MG63 (cell line): ENCODE measurements at places on chromosomes 11 and 22. TPM values are rescaled to one million over a fixed set of nuclear protein-coding genes. Genes with fewer than 3 reads are reported as not detected.

PLA2G6 gene
- total RNA-seq: 2.7 and 3.1 TPM in 2 replicates

ALKBH3 gene
- total RNA-seq: 59.3 and 129 TPM in 2 replicates

TAF1D gene
- 92.0 and 171 TPM in 2 replicates for total RNA-seq

FAM83F gene
- total RNA-seq: not detected in 2 replicates

CCND1 gene
- 43.8 and 60.7 TPM in 2 replicates for total RNA-seq

CADM1 gene
- 34.4 and 49.3 TPM in 2 replicates for total RNA-seq

MEI1 gene
- total RNA-seq: not detected in 2 replicates

MN1 gene
- 1.4 and 1.9 TPM in 2 replicates for total RNA-seq

ABTB2 gene
- total RNA-seq: 1.7 and 2.6 TPM in 2 replicates

OR4A16 gene
- not detected in 2 replicates for total RNA-seq

F2 gene
- 0.46 TPM in 1 of 2 replicates, not detected in the other for total RNA-seq

C11orf91 gene
- total RNA-seq: not detected in 2 replicates

RIBC2 gene
- total RNA-seq: 0.56 TPM in 1 of 2 replicates, not detected in the other

MISFA gene
- total RNA-seq: not detected in 2 replicates

TEX54 gene
- total RNA-seq: not detected in 2 replicates

OR5AL1 gene
- not detected in 2 replicates for total RNA-seq

APOBEC3F gene
- total RNA-seq: 0.20 TPM in 1 of 2 replicates, not detected in the other

ADORA2A gene
- total RNA-seq: 0.16 and 2.0 TPM in 2 replicates

IL18 gene
- total RNA-seq: 73.8 and 92.8 TPM in 2 replicates

OR8G1 gene
- not detected in 2 replicates for total RNA-seq

PAMR1 gene
- not detected in 2 replicates for total RNA-seq

C11orf16 gene
- not detected in 2 replicates for total RNA-seq

OR52I1 gene
- total RNA-seq: not detected in 2 replicates

CECR2 gene
- 0.07 and 0.20 TPM in 2 replicates for total RNA-seq

PITPNM1 gene
- total RNA-seq: 5.5 and 18.9 TPM in 2 replicates

CTR9 gene
- 7.6 and 7.8 TPM in 2 replicates for total RNA-seq

PDGFD gene
- total RNA-seq: 0.95 and 4.6 TPM in 2 replicates

PLEKHB1 gene
- not detected in 2 replicates for total RNA-seq

PTPN5 gene
- total RNA-seq: 0.05 TPM in 1 of 2 replicates, not detected in the other

UCP3 gene
- not detected in 2 replicates for total RNA-seq

RCN1 gene
- 132 and 169 TPM in 2 replicates for total RNA-seq

GP1BB gene
- 3.5 and 15.9 TPM in 2 replicates for total RNA-seq

GLB1L2 gene
- total RNA-seq: 11.6 and 15.0 TPM in 2 replicates

MYRF gene
- total RNA-seq: 0.23 and 1.9 TPM in 2 replicates

LMO1 gene
- not detected in 2 replicates for total RNA-seq

C11orf87 gene
- total RNA-seq: not detected in 2 replicates

OR5AR1 gene
- not detected in 2 replicates for total RNA-seq

FEN1 gene
- total RNA-seq: 80.9 and 85.7 TPM in 2 replicates

CACNA1I gene
- not detected in 2 replicates for total RNA-seq

MEN1 gene
- total RNA-seq: 9.2 and 13.3 TPM in 2 replicates

CABP4 gene
- total RNA-seq: 0.26 and 3.0 TPM in 2 replicates

TEX12 gene
- not detected in 2 replicates for total RNA-seq

TCN1 gene
- total RNA-seq: not detected in 2 replicates

SCN2B gene
- not detected in 2 replicates for total RNA-seq

NXPE2 gene
- not detected in 2 replicates for total RNA-seq

CRYBA4 gene
- total RNA-seq: not detected in 2 replicates

RCOR2 gene
- total RNA-seq: 0.03 TPM in 1 of 2 replicates, not detected in the other

XKR3 gene
- total RNA-seq: not detected in 2 replicates
